Central memory CD4-positive, alpha-beta T cell (primary cell): ENCODE measurements at places on chromosomes 16 and 17.

GRCh38 chr16:10576390-10577304, 3.8 kb downstream of the EMP2 start:
- no peak for DNase-seq

DNA sequence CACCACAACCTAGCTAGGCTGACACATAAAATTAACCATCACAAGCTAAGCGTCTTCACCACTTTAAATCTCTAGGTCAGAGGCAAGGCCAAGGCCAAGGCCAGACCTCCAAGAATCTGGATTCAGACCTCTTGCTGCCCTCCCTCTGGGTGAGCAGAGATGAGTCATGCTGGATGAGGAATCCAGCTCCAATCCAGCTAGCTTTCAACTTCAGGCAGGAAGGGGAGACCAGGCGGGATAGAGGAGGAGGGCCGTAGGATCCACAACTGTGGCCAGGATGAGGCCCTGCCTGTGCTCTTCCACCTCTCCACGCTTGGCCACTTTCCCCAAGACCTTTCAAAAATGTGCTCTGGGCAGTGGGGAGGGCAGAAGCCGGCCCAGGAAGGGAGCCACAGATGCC, 14.7 kb downstream of the LRRC75A start:
- no peak for DNase-seq

DNA sequence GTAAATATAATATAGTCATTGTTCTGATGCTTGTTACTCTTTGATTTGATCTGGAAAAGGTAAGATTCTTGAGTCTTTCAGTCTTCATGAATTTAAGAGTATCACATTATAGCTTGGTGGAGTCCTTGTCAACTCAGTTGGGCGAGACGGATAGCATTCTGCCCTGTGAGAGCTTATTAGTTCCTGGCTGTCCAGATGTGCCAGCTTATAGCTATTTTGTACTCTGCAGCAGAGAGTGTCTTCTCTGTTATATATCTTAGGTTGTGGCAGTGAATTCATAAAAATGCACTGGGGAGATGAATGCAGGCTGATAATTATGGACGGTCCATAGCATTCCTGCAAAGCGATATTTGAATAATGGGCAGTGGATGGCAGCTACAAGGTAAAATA, 51.0 kb upstream of the CRISPLD2 start:
- no peak for DNase-seq

- peak; percentile 72 for DNase-seq
Observed at GRCh38 chr17:29567554-29568330, 759 bp upstream of the TP53I13 start.

DNA sequence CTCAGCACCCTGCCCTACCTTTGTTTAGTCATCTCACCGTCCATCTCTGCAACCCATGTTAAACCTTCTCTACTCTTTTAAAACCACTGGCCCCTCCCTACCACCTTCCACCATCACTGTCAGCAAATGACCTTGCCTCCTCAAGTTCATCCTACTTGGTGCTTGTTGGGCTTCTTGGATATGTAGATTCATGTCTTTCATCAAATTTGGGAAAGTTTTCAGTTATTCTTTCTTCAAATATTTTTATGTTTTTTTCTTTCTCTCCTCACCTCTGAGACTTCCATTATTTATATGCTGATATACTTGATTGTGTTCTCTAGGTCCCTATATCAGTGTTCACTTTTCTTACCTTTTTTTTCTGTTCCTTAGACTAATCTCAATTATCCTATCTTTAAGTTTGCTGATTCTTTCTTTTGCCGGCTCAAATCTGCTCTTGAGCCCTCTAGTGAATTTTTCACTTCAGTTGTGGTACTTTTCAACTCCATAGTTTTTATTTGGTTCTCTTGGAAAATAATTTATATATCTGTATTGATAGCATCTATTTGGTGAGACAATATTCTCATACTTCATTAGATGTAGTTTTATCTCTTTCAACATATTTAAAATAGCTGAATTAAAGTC, 28.7 kb upstream of the ALDH3A2 start:
- no peak for DNase-seq

- no peak for DNase-seq
Observed at GRCh38 chr17:42365136-42365535, 23.1 kb downstream of the STAT3 start.

DNA sequence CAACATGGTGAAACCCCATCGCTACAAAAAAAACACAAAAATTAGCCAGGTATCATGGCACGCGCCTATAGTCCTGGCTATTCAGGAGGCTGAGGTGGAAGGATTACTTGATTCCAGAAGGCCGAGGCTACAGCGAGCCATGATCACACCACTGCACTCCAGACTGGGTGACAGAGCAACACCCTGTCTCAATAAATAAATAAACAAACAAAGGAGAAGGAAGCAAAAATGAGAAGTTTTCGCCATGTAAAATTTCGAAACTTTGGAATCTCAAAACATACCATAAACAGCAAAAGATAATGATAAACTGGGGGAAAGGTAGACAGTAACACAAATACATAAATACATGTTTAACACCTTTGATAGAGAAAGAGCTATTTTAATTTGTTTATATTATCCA, 130.9 kb downstream of the ZFHX3 start:
- DNase-seq: no peak

- no peak for DNase-seq
Observed at GRCh38 chr17:83193336-83194185, 114.2 kb downstream of the METRNL start.
